ENCODE measurements at places on chromosomes 13 and 19. TPM values are rescaled to one million over a fixed set of nuclear protein-coding genes. Genes with fewer than 3 reads are reported as not detected.

Gene KLK1
- not detected for polyA plus RNA-seq

Gene CYP4F8
- polyA plus RNA-seq: not detected

Gene PSG7
- polyA plus RNA-seq: 0.05 TPM

Gene GNA15
- 0.13 TPM for polyA plus RNA-seq

Gene TYROBP
- not detected for polyA plus RNA-seq

Gene OR10H1
- polyA plus RNA-seq: not detected

DNA sequence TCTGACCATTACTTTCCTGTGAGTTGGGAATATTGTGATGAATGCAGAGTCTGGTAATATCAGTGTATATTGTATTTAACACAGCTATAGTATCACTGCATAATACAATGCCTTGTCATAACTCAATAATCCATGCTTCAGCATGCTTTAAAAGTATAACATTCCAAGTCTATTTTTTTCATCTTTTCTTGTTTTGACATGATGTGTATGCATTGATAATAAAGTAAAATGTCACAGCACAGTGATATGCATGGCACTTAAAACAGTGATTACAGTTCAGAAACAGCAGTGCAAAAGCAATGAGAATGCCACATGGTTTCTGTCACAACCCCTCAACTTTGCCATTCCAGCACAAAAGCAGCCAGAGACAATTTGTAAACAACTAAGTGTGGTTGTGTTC is 17.8 kb downstream of the KATNAL1 start:
- H3K27ac ChIP-seq: no peak overlapping the region
- no peaks in the 10 kb centered on the region for H3K27me3 ChIP-seq
- H3K4me1 ChIP-seq: no peaks in the 10 kb centered on the region
- no peak for DNase-seq

DNA sequence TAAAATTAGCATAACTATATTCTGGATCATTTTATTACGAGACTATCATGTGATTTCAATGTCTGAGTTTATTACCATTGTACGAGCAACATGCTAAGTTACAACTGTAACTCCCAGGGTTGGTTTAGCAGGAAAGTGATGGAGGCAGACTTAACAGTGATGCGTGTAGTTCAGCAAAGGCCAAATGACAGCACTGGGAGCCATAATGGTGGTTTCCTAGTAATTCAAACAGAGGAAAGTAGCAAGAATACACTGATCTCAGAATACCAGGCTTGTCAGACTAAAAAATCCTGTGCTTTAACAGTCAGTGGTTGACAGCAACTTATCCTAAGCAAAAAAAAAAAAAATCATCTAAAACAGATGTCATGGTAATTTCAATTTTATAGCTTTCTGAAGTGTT is 229.6 kb downstream of the KLF12 start:
- H3K4me1 ChIP-seq: peaks cover 19% of the 10 kb centered on the region
- H3K4me3 ChIP-seq: no peak overlapping the region
- no peak for DNase-seq
- no peak overlapping the region for H3K27ac ChIP-seq

GRCh38 chr19:54155694-54156093 is 3.8 kb downstream of the LENG1 start:
- no peak for DNase-seq
- no peak overlapping the region for H3K27ac ChIP-seq
- peaks cover 33% of the 10 kb centered on the region for H3K36me3 ChIP-seq
- no peaks in the 10 kb centered on the region for H3K27me3 ChIP-seq
- peaks cover 13% of the 10 kb centered on the region for H3K4me1 ChIP-seq
- H3K4me3 ChIP-seq: no peak overlapping the region

- H3K4me1 ChIP-seq: peaks cover 42% of the 10 kb centered on the region
- H3K27me3 ChIP-seq: no peaks in the 10 kb centered on the region
- H3K4me3 ChIP-seq: no peak overlapping the region
- H3K27ac ChIP-seq: peak overlapping the region; percentile 92
- H3K36me3 ChIP-seq: no peaks in the 10 kb centered on the region
Measured at GRCh38 chr19:33812388-33813330, 16.0 kb downstream of the KCTD15 start.

DNA sequence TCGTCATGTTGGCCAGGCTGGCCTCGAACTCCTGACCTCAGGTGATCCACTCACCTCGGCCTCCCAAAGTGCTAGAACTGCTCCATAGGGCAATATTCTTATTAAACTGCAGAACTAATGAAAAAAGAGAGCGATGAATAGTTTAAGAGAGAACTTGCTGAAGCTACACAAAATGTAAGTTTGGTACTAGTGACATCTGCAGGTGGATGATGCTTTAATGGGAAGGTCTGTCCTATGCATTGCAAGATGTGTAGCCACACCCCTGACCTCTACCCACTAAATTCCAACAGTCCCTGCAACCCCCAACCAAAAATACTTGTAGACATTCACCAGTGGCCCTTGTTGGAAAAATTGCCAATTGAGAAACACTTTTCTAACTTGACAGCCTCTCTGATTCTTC is 117.8 kb downstream of the NALCN start:
- H3K4me3 ChIP-seq: no peak overlapping the region
- no peaks in the 10 kb centered on the region for H3K27me3 ChIP-seq
- no peak overlapping the region for H3K27ac ChIP-seq
- no peaks in the 10 kb centered on the region for H3K4me1 ChIP-seq
- no peak for DNase-seq

- no peaks in the 10 kb centered on the region for H3K36me3 ChIP-seq
- no peak for DNase-seq
- no peak overlapping the region for H3K27ac ChIP-seq
- H3K27me3 ChIP-seq: peaks cover 12% of the 10 kb centered on the region
Measured at GRCh38 chr19:50994129-50994528, 7.3 kb downstream of the KLK8 start.

DNA sequence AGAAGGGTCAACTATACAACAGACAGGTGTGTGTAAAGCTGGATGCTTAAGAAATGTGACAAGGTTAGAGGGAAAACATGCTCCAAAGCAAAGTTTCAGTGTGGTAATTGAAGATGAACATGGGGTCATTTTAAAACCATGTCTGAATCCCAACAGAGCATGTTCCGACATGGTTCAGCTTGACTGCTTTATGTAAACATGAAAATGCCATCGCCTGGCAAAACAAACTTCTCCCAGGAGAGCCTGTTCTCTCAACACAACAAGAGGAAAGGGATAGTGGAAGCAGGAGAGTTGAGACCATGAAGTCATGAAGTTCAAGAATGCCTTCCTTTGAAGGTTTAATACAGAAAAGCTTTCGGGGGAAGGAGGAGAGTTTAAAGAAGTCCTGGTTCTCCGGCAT is 85.8 kb downstream of the EPSTI1 start:
- no peaks in the 10 kb centered on the region for H3K27me3 ChIP-seq
- DNase-seq: no peak

- no peak overlapping the region for H3K27ac ChIP-seq
- no peaks in the 10 kb centered on the region for H3K36me3 ChIP-seq
- no peaks in the 10 kb centered on the region for H3K4me1 ChIP-seq
Measured at GRCh38 chr19:9474975-9475374, 23.4 kb downstream of the ZNF560 start.

DNA sequence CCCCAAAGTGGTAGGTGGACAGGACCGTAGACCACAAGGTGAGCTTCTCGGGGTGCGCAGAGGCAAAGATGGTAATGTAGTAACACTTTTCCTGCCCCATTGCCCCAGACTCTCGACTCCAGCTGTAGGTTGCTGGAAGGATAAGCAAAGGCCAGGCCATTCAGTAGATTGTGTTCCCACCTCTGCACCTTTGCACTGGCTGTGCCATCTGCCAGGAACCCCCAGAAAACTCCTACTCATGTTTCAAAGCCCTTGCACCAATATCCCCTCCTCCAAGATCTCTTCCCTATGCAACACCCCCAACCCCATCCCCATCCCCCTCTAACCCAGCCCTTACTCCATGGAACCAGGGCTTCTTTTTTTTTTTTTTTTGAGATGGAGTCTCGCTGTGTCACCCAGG is 18.3 kb downstream of the IL12RB1 start:
- no peaks in the 10 kb centered on the region for H3K36me3 ChIP-seq
- H3K27me3 ChIP-seq: no peaks in the 10 kb centered on the region
- no peak overlapping the region for H3K27ac ChIP-seq
- no peak for DNase-seq
- no peaks in the 10 kb centered on the region for H3K4me1 ChIP-seq

- H3K27ac ChIP-seq: no peak overlapping the region
- no peak overlapping the region for H3K4me3 ChIP-seq
- H3K27me3 ChIP-seq: no peaks in the 10 kb centered on the region
- no peaks in the 10 kb centered on the region for H3K36me3 ChIP-seq
- no peak for DNase-seq
- H3K4me1 ChIP-seq: no peaks in the 10 kb centered on the region
Measured at GRCh38 chr13:70889163-70889562, 780.9 kb upstream of the KLHL1 start.

DNA sequence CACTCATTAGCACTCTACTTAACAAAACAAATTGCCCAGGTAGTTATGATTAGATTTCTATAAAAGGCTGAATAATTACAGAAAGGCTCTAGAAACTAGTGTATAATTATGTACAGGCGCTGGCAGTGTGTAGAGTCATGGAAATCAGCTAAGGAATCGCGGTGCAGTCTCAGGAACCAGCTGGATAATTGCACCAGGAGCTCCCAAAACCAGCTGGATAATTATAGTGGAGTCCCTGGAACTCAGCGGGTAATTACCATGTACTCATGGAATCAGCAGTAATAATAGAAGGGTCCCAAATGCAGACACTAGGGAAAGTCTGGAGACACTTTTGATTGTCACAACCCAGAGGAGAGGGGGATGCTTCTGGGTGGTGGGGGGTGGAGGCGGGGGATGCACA is 23.2 kb upstream of the TTYH1 start:
- H3K27ac ChIP-seq: no peak overlapping the region
- H3K36me3 ChIP-seq: no peaks in the 10 kb centered on the region
- no peak for DNase-seq

All from SK-N-SH (cell line).